ENCODE measurements at places on chromosomes 3 and 15.

GRCh38 chr3:47024932-47025331, 45.5 kb downstream of the NBEAL2 start:
- DNase-seq: no peak

DNA sequence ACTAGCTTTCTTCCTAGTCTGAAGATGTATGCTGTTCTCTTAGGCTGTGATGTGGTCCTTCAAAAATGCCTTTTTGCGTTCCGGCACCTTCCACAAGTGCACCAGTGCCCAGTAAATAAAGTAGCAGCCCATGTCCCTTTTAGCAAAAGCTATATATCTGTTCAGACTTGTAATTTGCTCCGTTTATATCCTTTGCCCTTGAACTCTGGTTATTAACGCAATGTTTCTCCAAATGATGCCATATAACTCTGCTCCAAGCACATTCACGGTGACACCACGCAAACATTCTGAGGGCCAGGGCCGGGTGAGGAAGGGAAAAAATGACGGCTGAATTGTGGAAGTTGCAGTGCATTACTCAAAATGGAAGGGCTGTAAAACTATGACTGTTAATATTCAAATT, 1001.1 kb upstream of the NR2F2 start:
- DNase-seq: no peak

- no peak for DNase-seq
These were observed 10.4 kb downstream of the TMEM41A start for GRCh38 chr3:185488465-185488864.

DNA sequence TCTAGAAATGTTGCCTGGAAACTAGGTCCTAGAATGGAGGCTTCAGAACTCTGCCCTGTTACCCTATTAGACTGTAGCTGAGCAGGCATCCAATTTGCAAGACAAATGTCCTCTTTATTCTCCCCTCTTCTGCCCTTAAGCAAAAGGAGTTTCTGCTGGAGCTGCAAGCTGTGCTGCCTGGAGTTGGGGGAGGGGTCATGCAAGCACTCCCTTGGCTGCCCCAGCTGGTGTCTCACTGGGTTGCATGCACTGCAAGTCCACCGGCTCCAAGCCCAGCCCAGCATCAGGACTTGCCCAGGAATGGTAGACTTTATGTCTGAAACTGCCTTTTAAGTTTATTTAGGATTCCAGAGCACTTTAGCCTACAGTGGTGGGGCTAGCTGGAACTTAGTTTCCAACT, 15.7 kb upstream of the RBP2 start:
- DNase-seq: no peak

DNA sequence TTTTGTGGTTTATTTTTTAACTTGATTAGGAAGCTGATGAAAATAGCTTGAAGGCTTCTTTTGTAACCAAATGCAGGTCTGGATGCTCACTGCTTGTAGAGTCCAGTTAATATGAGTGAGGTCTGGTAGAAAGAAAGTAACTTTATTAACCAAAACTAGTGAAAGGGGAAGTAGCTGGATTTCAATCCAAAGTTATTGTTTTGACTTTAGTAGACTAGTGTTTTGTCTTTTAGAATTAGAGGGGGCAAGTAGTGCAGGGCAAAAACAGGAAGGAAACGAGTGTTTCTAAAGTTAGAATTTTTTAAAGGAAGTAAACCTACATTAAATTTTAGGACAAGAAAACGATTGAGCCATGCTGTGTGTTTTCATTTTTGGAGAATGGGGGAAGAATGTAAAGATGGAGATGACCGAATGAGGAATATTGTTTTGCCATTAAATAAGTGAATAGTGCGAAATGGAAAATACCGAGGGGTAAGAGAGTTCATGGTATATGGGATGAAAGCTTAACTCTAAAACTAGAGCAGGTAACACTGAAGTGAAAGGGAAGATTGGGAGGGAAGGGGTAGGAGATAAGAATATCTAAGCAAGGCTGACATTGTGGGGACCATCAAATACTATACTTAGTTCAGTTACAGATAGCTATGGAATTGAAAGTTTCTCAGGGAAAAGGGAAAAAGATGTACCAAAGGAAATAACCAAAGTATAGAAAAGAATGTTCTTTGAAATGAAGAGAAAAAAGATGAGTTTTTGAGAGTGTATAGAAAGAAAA, 40.0 kb downstream of the USP3 start:
- DNase-seq: no peak

DNA sequence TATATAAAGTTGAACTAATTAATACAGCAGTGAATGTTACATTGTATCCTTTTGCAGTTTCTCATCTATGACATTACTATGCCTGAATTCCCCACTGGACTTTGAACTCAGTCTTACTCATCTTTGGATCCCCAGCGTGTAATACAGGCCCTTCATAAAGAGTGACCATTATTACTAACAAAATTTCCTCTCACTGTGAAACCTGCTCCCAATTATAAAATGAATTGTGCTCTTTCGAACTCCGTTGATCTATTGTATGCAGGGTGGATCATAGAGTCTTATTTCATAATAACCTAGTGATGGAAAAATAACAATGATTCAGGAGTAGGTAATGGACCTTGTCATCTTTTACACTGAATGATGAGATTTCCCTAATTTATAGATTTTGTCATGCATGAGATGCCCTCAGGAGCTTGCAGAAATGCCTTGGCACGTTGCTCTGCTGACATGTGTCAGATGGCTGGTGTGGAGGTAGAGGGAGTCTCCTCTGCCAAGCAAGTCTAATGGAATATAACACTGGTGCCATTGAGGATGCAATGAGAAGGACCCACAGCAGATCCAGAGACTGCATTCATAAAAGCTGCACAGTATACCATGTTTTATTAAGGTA, 25.5 kb downstream of the B3GNT5 start:
- DNase-seq: peak; percentile 87

GRCh38 chr3:36362216-36362615, 18.1 kb upstream of the STAC start:
- DNase-seq: peak; percentile 76

- no peak for DNase-seq
These were observed 68.0 kb downstream of the FBN1 start for GRCh38 chr15:48577469-48577868.

DNA sequence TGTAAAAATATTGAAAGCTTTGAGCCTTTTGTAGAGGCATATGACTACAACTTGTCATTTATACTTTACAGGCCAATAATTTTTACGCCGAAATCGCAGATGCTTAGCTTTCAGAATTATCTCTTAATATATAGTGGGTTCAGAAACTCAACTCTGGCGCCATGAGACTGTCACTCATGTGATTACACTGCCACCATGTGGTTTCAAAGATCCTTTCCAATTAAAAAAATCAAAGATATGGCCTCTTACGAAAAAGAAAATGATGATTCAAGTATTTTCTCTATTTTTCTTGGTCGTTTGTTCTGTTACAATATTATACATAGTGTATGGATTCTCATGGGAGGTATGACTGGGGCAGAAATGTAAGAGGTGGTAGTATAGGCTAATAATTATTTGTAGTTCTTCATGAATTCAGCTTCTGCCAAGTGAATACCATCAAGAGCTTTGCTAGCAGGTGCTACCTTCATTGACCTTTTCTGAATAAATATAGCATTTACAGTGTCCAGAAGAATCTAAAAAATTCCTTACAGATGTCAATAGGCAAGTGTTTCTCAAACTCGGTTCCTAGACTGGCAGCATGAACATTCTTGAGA, 751.7 kb upstream of the GOLIM4 start:
- no peak for DNase-seq

GRCh38 chr3:119657887-119658702, 2.3 kb downstream of the POPDC2 start:
- no peak for DNase-seq

DNA sequence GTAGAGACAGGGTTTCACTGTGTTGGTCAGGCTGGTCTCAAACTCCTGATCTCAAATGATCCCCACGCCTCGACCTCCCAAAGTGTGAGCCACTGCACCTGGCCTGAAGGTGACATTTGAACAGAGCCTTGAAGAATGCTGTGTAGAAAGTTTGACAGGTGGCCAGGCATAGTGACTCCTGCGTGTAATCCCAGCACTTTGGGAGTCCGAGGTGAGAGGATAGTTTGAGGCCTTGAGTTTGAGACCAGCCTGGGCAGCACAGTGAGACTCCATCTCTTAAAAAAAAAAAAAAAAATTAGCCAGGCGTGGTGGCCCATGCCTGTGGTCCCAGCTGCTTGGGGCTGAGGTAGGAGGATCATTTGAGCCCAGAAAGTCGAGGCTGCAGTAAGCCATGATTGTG, 1.5 kb downstream of the IQGAP1 start:
- no peak for DNase-seq

DNA sequence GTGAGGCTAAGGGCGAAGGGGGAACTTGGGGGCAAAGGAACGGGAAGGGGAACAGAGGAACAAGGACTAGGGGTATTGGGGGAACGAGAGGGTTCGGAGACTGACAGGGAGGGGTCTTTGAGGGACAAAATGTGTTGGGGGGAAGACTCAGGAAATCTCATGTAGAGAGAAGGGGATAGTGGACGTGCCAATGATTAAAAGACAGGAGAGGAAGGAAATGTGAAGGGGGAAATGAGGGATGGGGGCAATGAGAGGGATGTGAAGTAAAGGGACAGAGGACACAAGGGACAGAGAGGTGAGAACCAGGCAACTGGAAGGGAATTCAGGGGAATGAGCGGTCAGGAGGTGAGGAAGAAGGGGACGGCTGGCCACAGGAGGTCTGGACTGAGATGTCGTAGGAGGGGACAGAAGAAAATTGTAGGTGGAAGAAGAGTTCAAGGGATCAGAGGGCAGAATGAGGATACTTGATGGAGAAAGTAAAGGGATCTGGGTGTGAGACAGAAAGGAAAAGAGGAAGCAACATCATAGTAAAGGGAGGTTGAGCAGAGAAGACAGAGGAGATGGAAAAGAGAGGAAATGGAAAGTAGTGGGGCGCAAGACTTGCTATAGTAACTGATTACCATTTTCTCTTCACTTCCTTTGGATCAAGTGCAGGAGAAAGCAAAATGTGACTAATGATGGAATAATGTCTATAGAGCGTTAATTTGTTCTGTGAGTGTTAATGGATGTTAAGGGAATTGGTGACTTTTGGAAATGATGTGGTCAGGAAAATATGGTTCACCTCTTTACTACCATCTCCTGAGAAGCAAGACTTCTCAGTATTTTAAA, 749 bp downstream of the RAB8B start:
- DNase-seq: peak; percentile 14

DNA sequence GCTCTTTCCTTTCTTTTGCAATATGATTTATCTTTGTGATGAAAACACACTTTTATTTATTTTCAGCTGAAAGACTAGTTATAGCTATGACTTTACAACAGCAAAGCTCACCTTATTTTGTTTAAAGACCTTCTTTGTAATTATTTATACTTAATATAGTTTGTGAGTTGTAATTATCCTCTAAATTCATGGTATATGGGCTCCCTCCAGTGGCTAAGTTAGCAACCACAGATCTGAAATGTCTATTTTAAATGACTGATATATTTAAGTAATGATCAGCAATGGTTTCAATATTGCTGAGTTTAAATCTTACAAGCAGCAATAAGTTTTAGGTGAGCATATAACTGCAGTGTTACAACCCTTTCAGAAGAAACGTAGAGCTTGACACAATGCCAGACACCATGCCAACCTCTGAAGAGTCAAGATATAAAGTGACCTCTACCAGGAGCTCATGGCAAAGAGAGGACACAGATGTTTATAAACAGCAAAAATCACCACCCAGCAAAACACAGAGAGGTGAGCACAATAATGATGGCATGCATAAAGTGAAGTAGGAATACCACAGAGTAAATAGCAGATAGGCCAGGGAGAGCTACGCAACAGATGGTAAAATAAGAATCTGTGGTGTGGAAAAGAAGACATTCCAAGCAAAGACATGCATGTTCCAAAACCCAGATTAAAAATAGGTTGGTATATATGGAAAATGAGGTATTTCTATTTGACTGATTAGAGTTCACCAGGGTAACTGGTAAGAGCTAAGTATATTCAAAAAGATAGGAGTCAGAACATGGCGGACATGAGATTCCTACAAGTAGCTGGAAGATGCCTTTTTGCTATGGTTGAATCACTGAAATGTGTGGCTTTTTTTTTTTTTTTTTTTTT, 143.7 kb upstream of the ZNF385D start:
- peak; percentile 14 for DNase-seq

- peak; percentile 37 for DNase-seq
These were observed 120.9 kb upstream of the ZBED2 start for GRCh38 chr3:111715911-111716523.

DNA sequence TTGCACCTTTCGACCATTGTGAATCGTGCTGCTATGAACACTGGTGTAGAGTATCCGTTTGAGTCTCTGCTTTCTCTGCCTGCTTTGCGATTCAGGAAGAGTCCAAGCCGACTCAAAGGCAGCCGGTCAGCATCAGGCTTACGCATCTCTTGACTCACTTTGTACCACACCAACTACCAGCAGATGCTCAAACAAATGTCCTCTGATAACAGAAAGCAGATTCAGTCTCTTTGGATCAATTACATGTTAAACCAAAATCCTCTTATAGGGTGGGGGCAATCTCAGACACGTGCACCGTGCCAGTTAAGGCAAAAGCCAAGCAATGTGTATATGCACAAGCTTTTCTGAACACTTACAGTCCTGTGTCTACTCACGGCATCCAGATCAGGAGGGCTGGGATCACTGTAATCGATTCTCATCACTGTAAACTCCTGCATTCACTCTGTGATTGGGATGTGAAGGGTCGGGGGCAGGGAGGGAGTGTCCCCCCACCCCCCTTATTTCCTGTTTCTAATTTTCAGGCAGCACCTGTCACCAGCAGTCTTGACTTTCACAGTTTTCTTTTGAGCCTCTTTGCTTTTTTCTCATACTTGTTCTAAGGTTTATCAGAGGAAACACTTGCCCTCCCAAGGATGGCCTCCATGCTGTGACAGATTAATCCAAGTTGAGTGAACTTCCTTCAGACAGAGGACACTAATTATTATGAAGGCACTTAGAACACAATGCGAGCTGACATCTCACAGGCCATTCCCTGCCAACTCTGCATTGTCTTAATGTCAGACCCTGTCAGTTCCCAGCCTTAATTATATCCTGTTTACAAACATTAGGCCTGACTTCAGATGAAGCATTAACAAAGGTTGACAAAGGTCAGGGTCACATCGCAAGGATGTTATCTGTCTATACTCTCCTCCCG, 153.5 kb downstream of the MECOM start:
- no peak for DNase-seq

- DNase-seq: no peak
These were observed 739.2 kb downstream of the VGLL3 start for GRCh38 chr3:86251781-86252180.

Data from RCC 7860 (cell line).